Endothelial cell of umbilical vein (primary cell): ENCODE measurements at places on chromosomes 13 and 19. TPM values are rescaled to one million over a fixed set of nuclear protein-coding genes. Genes with fewer than 3 reads are reported as not detected.
A peak's percentile ranks its signal among the peaks of the same experiment; 100 is the strongest.

- no peak for DNase-seq
Observed at GRCh38 chr19:14475251-14476073, at the start of gene PTGER1. TSS of gene PTGER1 (minus strand) at chr19:14475354. CDS start at chr19:14474320, 1,034 bp downstream.

- DNase-seq = no peak
Observed at GRCh38 chr19:5285311-5285710, 55.3 kb downstream of the PTPRS start.

DNA sequence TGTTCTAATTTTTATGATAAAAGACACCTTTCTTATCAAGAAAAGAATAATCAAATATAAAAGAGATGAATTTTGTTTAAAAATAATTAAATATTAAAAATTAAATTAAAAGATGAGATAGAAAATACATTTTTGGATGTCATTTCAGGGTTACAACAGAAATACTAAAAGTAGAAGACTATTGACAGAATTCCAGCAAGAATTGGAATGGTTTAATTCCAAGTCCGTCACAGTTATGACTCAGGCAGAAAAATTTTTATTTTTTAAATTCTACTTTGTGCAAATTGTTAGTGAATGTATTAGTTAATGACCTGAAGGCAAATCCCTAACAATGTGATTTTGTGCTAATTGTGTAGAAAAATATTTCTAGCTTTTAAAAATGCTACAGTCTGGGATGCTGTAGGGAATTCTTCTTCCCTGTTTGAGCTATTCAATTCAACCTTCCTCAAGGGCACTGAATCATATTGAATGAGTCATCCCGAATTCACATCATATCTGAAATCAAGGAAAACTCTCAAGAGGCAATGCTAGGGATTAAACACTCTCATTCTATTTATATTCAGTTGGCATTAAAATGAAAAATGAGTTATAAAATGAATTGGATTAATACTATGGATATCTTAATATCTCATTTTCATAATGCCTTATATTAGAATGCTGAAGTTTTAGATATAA, 633.5 kb upstream of the ATXN8OS start:
- no peak for DNase-seq

GRCh38 chr13:37741536-37741935, 128.0 kb downstream of the TRPC4 start:
- DNase-seq = no peak

DNA sequence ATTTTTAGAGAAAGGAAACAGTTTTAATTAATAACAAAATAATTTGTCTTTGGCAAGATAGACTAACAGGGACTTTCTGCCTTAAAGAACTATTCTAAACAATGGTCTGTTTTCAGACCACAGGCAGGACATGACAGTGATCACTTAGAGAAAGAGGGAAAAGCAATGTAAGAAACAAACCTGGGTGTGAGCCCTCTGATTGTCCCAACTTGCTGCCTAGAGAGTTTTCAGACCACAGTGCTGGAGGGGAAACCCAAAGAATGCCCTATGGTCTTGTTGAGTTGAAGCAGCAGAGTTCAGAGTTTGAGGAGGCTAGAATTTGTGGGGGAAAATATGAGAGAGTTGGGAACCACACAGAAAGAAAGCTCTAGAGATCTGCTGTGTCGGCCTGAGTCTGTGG, 38.1 kb downstream of the DGKH start:
- no peak for DNase-seq

DNA sequence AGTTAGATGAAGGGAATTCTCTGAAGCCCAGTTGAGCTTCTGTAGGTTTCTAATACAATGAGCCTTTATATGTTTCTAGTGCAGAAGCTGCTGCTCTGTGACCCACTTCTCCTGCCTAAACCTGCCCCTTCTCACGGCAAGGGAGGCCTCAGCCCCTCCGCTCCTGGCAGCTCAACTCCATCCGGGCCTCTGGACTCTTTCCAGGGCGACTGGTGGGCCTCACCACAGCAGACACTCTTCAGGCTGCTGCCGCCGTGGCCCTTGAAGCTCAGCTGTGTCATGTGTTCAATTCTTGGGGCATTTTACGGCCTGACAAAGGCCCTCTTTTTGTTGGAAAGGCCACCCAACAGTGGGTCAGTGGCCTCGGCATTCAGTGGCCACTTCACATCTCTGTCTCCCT, 10.0 kb upstream of the C19orf33 start:
- DNase-seq = no peak

DNA sequence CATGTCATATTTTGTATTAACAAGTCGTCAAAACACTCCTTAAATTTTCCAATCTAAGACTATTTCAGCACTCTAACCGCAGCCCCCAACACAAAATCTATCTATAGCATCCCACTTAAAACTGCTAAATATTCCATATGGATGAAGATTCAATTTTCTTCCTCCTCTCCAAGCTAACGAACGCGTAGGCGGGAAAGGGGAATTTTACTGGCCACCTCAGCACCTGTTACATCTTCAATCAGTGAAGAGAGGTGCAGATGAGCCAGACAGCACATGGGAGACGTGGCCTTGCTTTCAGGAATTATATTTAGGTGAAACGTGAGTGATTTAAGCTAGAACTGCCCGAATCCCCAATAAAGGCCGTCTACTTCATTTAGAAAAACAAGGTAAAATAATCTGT, 1.1 kb downstream of the RBM26 start:
- peak; percentile 31 for DNase-seq

- DNase-seq = no peak
Observed at GRCh38 chr13:20362484-20363041, 130.4 kb upstream of the GJB6 start.

- DNase-seq = no peak
Observed at GRCh38 chr13:52933547-52934210, 85.2 kb upstream of the PCDH8 start.

DNA sequence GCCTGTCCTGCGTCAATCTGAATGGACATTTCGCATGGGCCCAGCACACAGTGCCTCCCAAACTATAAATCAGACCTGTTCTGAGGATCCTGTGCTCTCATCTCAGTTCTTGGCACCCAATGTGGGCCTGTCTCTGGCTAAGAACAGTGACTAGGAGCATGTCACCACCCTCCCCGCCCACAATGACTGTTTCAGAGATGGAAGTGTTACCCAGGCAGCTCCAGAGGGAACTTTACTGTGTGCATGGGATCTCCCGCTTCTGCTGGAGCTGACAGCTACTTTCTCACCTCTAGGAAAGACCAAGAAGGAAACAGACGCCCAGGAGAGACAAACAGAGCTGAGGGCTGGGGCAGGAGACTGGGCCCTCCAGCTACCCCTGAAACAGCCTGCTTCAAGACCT, 45.0 kb downstream of the KCTD15 start:
- DNase-seq = no peak

GRCh38 chr19:19170873-19171672, 1.0 kb upstream of the MEF2B start:
- no peak for DNase-seq

DNA sequence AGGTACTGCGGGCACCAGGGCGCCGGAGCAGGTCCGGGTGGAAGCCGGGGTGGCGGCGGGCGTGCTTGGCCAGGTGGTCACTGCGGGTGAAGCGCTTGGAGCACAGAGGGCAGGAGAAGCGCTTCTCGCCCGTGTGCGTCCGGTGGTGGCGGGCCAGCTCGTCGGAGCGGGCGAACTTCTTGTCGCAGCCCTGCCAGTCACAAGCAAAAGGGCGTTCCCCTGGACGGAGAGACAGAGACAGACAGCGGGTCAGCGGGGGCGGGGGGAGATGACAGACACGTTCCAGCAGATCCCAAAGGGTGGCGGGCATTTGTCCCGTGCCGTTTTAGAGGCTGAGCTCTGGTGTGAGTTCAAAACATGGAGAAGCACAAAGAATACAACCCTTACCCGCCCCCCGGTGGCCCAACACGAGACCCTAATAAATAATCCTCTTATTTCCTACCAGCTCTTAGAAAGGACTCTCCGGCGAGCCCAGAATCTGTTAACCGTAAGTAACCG, 6.3 kb upstream of the REXO1 start:
- DNase-seq = no peak

DNA sequence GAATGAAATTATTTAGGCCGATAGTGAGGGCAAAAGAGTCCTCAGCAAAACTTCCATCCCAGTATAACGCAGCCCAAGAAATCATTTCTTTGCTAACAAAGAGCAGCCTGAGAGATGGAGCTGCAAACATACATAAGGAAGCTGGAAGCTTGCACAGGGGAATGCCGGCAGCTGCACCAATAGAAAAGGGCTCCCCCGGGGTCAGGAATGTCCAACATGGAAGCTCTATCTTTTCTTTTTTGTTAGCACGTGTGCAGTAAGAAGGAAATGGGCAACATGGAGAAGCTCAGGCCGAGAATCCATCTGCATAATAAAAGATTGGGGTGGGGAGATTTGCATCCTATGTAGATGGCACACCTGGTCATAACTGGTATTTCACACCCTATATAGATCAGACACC, 1363.5 kb upstream of the PCDH20 start:
- DNase-seq = no peak

- DNase-seq = no peak
Observed at GRCh38 chr19:53182202-53182601, 11.0 kb downstream of the ZNF665 start.

The LPAR6 gene
- 12.0 and 14.5 TPM in 2 replicates for polyA plus RNA-seq

The LAIR2 gene
- polyA plus RNA-seq = not detected in 2 replicates

The FOSB gene
- polyA plus RNA-seq = 9.8 and 10.7 TPM in 2 replicates

The COMP gene
- polyA plus RNA-seq = not detected in 2 replicates

The ZNF134 gene
- polyA plus RNA-seq = 3.5 and 6.4 TPM in 2 replicates

The KLK15 gene
- polyA plus RNA-seq = not detected in 2 replicates

The ITGBL1 gene
- polyA plus RNA-seq = 2.7 and 4.6 TPM in 2 replicates
